Colonic mucosa (tissue), 4 donors: ENCODE measurements at places on chromosomes 6 and 20. TPM values are rescaled to one million over a fixed set of nuclear protein-coding genes. Genes with fewer than 3 reads are reported as not detected.
A peak's percentile ranks its signal among the peaks of the same experiment; 100 is the strongest.

DNA sequence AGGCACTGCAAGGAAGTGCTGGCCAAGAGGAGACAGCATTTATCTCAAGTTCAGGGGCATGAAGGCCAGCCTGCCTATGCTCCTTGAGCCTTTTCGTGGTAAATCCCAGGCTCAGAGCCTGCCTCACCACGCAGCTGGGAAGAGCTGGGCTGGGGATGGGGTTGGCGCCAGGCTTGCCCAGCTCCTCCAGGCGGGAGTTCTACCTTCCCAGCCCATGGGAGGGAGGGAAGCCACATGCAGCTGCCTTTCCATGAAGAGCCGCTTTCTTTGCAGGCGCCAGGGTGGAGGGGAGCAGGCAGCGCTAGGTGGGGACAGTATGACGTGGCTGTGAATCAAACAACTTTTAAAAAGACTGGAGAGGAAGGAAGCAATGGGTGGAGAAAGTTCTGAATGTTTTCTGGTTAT lies 19.5 kb upstream of the SIRT5 start:
- no peak for DNase-seq

DNA sequence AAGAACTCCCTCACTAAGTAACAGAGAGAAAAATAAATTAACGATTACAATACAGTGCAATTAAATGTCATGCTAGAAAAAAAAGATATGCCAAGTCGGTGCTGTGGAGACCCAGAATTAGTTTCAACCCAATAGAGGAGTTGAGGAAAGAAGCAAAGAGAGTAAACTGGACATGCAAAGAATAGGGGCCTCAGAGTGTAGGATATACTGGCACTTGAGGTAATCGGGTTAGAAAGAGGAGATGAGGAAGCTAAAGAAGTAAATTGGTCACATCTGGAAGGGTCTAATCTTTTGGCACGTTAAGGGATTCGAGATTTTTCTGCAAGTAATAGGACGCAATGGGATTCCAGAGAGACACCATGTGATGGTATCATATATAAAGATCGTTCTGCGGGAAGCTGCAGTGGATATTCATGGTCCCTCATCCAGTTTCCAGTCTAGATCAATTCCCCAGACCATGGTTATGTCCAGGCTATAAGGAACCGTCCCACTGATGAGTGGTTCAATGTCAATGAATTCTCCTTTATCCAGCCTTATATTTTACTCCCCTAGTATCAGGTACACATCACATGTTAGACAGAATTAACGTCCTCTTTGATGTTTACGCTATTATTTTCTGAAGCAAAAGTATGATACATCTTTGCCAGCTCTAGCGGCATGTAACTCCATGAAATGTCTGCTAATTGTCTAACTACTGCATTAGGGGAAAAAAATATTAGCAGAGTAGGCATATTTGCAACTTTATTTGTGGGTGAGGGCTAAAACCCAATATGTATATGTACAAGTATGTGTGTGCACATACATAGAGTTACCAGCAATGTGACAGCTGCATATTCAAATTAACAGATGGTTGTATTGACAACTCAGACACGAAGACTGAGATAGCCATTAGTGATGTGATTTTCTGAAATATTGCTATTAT lies 1.1 kb upstream of the TBC1D32 start:
- DNase-seq = no peak

DNA sequence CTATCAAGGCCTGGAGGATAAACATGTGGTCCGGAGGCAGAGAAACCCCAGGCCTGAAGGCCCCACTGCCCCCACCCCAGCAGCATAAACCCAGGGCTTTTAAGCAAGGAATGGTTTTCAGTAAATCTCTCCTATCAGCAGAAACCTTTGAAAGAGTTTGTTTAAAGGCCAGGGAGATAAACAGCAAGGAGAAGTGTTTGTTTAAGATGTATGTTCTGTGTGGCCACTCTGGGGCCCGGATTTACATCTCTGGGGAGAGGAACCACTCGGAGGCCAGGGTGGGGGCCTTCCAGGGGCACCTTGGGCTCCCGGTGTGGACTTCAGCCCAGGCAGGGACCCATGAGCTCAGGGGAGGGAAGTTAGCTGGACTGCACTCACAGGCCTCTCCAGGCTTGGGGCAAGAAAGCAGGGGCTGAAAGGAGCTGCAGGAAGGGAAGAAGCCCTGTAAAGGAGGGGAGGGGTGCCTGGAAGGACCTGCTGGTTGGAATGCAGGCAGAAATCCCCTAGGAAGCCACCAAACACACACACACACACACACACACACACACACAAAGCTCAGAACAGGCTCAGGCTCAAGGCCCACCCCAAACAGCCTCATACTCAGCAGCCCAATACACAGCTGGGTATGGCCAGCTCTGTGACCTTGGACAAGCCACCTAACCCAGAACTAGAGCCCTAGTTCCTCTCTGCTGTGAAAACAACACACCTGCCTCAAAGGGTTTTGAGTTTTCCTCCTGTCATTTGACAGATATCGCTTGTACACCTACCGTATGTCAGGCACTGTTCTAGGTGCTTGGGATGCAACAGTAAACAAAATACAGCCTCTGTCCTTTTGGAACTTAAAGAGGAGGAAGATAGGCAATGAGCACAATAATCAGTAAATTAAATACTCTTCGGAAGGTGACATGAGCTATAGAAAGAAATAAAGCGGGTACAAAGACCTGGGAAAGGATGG lies 26.2 kb upstream of the FOXP4 start:
- peak; percentile 68 for DNase-seq

DNA sequence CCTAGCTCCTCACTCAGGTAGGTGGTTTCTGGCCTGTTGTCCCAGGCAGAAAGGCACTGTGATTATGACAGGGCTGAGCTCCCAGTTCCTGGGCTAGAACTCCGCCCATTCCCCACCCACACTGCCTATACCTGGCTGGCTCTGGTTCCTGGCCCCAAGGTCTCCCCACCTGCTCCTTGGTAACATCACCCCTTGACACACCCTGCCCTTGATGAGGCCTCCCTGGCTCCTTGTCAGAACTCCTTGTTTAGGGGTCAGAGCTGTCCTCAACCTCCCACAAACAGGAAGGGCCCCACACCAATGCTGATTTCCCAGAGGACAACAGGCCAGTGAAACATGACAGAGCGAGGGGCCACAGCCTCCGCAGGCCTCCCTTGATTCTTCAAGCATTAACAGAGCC lies 15.5 kb upstream of the MYMX start:
- DNase-seq = peak; percentile 82

DNA sequence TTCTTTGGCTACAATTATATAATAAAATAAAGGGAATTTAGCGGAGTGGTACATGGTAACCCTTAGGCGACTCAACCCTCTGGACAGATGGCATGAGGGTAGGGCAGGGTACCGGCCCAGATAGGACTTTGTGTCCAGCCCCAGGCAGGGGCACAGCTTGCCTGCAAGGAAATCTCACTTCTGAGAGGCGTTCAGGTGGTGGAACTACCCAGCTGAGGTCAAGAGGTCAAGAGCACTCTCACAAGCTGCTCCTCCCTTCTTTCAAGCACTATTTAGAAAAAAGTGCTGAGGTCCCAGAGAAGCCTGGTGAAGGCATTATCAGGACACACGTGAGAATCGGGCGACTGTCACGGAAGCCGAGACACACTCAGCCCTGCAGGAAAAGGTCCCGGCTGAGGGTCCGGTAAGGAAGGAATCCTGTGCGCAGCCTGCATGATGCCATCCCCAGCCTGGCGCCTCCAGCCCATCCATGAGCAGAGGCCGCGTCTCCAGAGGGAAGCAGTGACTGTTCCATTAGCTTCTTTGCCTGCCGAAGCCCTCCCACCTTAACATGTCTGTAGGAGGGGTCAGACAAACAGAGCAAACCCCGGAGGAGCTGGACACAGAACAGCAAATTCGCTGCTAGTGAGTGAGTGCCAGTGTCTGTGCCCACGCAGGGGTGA lies 54.8 kb downstream of the WDR27 start:
- DNase-seq = no peak

GRCh38 chr20:10297684-10298240 lies 79.1 kb downstream of the SNAP25 start:
- DNase-seq = no peak

GRCh38 chr20:15316556-15316955 lies 979.1 kb upstream of the FLRT3 start:
- DNase-seq = no peak

- no peak for DNase-seq
Measured at GRCh38 chr6:91288741-91289140, 701.9 kb upstream of the MAP3K7 start.

GRCh38 chr6:158340252-158340651 lies 28.0 kb downstream of the TULP4 start:
- DNase-seq = no peak

- DNase-seq = peak; percentile 65
Measured at GRCh38 chr6:134381959-134382358, 64.0 kb upstream of the SGK1 start.

GRCh38 chr6:70370496-70370895 lies 42.8 kb upstream of the FAM135A start:
- DNase-seq = no peak

DNA sequence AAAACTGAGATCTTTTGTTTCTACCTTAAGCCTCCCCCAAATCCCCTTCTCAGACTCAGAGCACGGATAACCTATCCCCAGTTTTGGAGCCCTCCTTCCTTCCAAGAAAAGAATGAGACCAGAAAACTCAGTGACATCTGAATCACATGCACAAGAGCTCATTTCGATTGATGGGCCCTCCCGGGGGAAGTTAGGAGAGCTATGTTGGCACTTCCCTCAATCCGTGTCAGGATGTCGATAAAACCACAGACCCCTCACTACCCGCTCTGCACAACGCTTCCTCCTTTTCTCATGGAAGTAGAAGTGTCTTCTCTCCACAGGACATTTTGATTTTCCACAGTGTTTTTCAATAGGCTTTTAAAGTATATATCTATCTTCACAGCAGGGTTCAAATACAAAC lies 332.4 kb downstream of the HACE1 start:
- DNase-seq = no peak

Gene SOBP
- 0.67 TPM for total RNA-seq

Gene SLC26A8
- total RNA-seq = 0.27 TPM

Gene FGD2
- 3.6 TPM for total RNA-seq

Gene PRSS16
- 29.8 TPM for total RNA-seq

Gene OXT
- total RNA-seq = not detected
